ELF-1 (cell line): ENCODE measurements at places on chromosomes 7 and 10.

DNA sequence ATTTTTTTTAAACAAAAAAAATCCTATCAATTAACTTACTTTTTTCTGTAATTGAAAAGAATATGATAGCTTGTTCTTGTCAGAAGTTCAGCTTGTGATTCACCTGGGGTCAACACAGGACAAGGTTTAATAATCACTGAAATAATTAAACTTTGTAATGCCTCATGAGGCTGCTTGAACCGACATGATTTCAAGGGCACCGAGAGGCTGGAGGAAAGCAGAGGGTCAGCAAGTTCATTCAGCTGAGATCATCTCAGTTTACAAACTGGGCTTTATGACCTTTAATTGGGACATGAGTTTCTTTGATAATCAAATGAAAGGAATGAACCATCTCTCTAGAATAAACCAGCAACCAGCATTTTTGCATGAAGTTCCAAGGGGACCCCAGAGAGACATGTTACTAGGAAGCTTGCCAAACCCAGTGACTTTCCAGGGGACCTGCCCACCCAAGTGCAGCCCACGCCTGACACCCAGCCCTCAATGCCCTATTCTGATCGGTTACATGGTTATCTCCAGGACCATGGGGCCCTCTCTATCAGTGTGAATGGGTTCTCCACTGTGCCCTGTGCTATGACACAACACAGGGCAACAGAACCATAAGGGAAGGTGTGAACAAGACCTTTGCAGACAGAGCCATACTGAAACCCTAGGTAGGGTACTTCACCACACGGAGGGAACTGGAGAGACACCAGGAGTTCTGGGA, 7.8 kb upstream of the CYP3A4 start:
- no peak for DNase-seq

GRCh38 chr7:128873234-128873633, 10.6 kb downstream of the ATP6V1F start:
- DNase-seq, result no peak

DNA sequence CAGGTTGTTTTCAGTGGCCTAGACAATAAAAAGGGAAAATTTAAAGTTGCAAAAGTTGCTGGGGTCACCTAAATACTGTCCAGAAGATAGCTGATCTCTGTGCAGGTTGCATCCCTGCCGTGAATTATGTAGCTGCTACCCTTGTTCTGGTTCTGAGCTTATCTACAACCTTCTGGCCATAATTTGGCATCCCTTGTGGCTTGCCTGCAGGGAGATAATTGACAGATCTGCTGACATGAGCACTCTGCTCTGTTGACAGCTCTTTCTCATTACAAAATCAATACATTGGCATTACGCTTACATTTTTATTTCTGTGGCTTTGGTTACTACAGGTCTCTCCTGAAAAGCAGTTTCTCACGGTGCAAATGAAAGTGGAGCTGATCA, 29.3 kb upstream of the HECTD2 start:
- no peak for DNase-seq

DNA sequence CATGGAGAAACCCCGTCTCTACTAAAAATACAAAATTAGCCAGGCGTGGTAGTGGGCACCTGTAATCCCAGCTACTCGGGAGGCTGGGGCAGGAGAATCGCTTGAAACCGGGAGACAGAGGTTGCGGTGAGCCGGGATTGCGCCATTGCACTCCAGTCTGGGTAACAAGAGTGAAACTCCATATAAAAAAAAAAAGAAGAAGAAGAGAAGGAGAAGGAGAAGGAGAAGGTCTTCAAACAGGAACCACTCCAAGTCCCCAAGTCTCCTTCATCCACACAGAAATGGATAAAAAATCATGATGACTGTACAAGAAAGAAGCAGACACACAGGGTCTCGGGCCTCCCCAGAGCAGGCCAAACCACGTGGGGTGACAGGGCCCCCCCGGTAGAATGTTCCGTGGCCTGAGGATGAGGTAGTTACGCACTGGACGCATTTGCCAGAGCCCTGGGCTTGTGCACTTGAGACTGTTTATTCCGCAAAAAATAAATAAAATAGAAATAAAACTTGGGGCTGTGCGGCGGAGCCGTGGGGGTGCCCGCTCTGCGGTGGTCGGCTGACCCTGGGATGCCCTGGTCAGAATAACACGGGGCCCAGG, 15.8 kb downstream of the VENTX start:
- DNase-seq, result no peak

GRCh38 chr7:36986511-36986933, 262.2 kb upstream of the AOAH start:
- peak; percentile 73 for DNase-seq

GRCh38 chr7:10537764-10538163, 435.9 kb upstream of the PHF14 start:
- no peak for DNase-seq

GRCh38 chr7:151806952-151807775, 69.8 kb downstream of the PRKAG2 start:
- DNase-seq, result no peak

- peak; percentile 59 for DNase-seq
Measured at GRCh38 chr10:131242007-131242406, 69.5 kb downstream of the TCERG1L start.

DNA sequence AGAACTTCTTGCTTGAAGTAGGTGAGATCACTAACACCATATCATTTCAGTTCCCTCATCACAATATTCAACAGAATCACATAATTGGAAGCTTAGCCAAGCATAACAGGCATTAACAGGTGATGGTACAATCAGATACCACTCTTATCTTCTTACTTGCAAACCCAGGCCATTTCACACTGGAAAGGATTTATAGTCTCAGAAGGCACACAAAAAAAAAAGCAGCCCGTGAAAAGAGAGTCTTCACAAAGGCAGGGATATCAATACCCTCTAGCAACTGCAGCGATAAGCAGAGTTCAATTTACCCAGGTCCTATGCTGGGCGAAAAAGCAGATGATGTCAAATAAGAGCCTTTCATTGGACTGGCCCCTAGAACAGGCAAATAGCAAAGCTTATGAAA, 1082.4 kb downstream of the XPNPEP1 start:
- no peak for DNase-seq

GRCh38 chr7:117737926-117738325, 135.3 kb downstream of the CTTNBP2 start:
- DNase-seq, result peak; percentile 20

- no peak for DNase-seq
Measured at GRCh38 chr10:74502963-74503608, 323.3 kb upstream of the KAT6B start.

DNA sequence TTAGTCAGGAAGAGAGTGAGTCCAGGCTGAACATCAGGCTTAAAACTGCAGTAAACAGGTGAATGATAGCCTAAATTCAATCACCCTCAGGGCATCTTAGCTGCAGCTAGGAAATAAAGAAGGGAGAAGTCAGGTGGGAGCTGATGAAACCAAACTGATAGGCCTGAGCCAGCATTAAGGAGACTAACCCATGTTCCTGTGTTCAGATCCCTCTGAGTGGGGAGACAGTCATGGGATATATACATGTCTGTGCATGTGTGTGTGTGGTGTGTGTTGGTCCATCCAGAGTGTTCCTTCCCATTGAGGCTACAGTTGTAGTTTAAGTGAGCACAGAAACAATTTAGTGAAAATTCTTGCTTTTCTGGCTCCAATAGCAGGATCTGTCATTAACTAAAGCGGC, 480.9 kb downstream of the PHTF2 start:
- peak; percentile 3 for DNase-seq

GRCh38 chr7:139791316-139791715, 13.5 kb upstream of the HIPK2 start:
- no peak for DNase-seq

GRCh38 chr10:131689486-131689885, 211.3 kb upstream of the PPP2R2D start:
- no peak for DNase-seq

DNA sequence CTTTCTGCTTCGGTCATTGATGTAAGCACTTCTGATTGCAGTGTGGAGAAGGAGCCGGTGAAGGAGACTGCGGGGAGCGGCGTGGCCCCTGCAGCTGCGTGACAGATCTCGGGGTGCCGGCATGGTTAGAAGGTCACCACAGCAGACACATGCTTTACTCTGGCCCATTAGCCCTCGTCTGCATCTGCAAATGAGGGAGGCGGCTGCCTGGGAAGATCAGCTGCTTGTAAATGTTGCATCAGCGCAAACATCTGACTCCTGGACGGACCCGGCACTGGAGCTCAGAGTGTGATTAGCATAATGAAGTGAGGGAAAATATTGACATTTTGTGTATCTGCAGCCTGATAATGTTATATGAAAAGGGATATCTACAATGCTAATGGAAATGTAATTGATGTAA, 30.5 kb upstream of the MNX1 start:
- DNase-seq, result peak; percentile 44

DNA sequence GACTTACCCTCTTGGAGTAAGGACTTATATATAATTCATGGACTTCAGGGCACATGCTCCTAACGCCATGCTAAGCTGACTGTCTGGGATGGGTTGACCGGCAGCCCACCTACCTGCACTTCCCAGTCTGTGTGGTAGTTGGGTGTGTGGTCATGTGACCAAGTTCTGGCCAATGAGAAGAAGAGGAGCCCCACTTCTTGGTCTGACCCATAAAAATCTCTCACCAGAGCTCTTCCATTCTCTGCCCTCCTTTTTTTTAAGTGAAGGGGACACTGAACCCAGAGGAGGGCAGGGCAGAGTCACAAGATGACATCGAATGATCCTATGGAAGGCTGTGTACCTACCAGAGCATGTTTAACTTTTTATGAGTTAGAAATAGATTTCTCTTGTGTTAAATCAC, 370.1 kb downstream of the FRMD4A start:
- no peak for DNase-seq

DNA sequence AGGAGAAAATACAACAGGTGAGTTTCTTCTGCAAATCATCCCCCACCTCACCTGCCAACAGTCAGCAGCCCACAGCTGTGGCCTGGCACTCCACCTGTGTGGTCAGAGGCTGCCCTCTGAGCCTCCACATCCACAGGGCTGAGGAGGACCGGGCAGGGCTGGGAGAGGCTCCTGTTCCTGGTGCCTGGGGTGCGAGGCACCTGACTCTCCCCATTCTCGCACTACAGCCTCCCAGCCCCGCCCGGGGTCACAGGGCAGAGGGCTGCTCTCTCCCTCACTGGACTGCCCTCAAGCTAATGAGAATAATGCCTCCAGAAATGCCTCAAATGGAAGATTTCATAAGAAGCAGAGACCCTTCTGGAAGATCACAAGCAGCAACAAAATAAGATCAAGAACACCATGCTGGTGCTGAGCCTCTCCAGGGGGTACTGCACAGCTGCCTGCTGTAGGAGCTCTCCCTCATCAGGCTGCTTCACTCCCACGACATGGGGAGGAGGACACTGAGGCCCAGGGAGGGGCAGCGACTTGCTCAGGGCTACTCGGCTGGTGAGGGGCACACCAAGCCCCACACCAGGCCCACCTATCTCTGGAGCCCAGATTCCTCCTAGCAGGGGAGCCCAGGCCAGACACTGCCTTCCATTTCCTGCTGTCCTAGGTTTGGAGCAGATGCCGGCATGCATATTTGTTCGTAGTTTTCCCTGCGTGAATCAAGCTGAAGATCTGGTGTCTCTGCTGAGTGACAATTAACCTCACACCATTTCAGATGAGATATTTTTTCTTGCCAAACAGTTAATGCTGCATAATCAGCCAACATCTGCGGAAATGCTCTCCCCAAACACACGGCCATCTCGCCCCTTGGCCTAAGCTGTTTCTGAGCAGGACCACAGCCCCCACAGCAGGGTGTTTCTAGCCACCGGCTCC, 76.5 kb downstream of the FAM53B start:
- no peak for DNase-seq

GRCh38 chr10:77906951-77907421, 19.6 kb downstream of the DLG5 start:
- DNase-seq, result no peak

DNA sequence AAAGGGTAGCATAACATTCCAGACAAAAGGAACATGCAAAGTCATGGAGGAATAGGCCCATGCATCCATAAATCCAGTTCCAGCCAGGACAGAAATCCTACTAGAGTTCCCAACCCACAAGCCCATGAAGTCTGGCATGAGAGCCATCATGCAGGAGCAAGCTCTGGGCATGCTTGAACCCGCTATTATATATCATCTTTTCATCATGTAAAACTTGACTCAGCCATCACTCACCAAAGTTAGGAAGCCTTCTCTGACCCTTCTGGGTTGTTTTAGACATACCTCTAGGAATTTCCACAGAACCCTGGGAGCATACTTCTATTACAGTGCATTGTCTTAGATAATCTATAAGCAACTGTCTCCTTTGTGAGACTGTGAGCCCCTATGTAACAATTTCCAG, 293.0 kb upstream of the NPSR1 start:
- DNase-seq, result no peak

GRCh38 chr7:92955081-92955480, 118.7 kb upstream of the CDK6 start:
- peak; percentile 55 for DNase-seq
